ENCODE measurements at places on chromosomes 1 and 21.

DNA sequence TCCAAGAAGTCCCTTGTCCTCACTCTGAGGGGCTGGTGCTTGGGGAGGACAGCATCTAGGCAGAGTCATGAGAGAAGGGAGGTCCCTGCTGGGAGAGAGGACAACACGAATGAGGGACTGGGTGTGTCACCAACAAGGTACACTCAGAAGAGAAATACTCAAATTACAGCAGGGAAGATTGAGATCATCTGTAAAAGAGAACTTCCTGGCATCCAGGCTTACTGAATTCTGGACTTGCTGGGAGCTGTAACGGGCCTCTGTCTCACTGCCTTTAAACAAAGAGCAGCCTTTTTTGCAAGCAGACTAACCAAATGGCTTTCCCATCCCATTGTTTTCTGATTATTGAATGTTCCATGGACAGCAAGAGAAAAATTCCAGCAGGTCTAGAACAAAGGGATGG lies 195.7 kb upstream of the RAB4A start:
- DNase-seq = no peak

DNA sequence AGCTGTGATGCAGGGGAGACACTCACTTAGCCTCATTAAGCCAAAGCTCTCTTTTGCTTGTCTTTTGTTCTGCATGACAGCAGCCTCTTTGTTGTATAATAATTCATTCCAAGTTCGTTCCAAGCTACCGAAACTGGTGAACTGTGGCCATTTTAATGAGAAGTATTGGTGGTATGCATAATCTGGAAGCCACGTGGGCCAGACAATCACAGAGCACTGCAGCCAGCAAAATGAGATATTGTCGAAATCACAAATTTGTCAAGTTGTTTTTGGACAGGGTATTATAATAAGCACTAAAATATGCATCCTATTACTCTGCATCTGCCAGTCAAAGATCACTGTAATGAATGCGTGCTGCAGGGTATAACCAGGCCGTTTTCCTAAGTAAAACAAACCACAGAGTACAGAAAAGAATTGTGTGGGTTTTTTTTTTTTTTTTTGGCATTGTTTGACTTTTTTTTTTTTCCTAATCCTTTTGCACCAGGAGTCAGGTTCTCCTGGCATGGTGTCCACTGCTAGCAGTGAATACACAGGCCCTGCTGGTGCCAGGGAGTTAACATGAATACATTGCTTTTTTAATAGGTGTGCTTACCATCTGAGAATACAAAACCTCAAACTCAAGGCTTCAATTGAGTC lies 423.9 kb downstream of the PTBP2 start:
- DNase-seq = no peak

- no peak for DNase-seq
Measured at GRCh38 chr1:41844255-41844654, 74.5 kb downstream of the HIVEP3 start.

GRCh38 chr1:13605159-13605558 lies 21.5 kb downstream of the PDPN start:
- DNase-seq = no peak

DNA sequence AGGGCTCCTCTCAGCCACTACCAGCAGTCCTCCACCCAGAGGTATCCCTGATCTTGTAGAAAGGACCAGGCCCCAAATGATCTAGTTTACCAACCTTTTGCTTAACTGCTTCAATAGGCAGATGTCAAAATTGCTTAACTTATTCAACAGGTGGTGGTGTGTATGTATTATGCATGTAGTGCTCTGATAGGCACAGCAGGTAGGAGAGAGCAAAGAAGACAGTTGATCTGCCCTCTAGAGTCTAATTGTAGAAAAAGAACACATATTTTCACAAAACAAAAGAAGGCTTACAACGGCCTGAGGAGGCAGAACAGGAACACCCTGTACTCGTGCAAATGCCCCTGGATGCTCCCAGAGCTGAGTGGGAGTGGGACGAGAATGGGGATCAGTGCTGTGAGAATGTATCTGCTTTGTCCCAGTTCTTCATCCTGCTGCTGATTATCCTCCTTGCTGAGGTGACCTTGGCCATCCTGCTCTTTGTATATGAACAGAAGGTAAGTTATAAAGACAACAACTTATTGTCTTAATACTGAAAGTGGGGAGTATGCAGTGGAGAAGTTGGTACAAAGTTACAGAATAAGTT lies 21.1 kb downstream of the CD53 start:
- DNase-seq = no peak

DNA sequence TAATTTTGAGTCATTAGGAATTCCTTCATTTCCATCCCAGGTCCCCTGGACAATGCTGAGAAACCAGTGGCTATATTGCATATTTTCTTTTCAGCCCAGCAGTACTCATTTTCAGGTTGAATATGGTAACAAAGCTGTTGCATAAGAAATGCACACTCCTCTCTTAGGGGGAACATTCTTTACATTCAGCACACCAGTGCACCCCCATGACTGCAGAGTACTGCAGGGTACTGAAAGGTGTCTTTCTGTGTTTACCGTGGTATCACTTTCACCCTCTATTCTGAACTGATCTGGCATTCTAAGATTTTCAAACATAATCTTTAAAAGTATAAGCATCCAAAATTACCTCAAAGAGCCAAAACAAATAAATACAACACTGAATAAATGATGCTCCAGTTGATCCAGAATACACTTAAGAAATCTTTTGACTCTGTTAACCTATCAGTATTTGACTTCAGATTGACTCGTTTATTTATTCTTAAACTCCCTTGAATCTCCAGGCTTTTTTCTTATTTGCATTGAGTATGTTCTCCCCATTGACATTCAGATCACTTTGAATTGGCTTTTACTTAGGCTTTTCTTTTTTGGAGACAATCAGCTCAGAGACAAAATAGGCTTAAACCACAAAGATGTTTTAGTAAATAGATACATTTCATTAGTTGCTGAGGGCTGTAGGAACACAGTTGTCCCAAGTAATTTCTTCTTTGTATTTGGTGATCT lies 213.6 kb downstream of the NFIA start:
- DNase-seq = no peak

- no peak for DNase-seq
Measured at GRCh38 chr1:51410568-51411460, 80.5 kb upstream of the TTC39A start.
